ENCODE measurements at places on chromosomes 13 and 19.

- H3K27ac ChIP-seq: no peak overlapping the region
- H3K27me3 ChIP-seq: no peaks in the 10 kb centered on the region
- H3K4me3 ChIP-seq: no peak overlapping the region
- no peaks in the 10 kb centered on the region for H3K36me3 ChIP-seq
These were observed 430.3 kb downstream of the EFNB2 start for GRCh38 chr13:106105153-106105552.

DNA sequence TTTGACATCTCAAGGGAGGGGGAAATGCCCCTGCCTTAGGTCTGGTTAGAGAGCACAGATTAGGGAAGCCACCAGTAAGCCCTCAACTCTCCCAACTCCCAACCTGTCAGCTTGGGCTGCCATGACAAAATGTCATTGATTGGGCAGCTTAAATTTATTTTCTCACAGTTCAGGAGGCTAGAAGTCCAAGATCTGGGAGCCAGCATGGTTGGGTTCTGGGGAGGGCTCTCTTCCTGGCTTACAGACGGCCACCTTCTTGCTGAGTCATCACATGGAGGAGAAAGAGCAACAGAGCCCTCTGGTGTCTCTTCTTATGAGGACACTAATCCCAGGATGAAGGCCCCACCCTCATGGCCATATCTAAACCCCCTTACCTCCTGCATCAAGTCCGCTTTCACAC, 24.2 kb downstream of the C19orf12 start:
- H3K27me3 ChIP-seq: no peaks in the 10 kb centered on the region
- H3K4me1 ChIP-seq: peaks cover 38% of the 10 kb centered on the region
- H3K36me3 ChIP-seq: peaks cover 10% of the 10 kb centered on the region
- peak; percentile 78 for DNase-seq

GRCh38 chr13:58379221-58379620, 747.7 kb downstream of the PCDH17 start:
- H3K4me1 ChIP-seq: no peaks in the 10 kb centered on the region
- no peak overlapping the region for H3K4me3 ChIP-seq
- H3K36me3 ChIP-seq: no peaks in the 10 kb centered on the region
- H3K27me3 ChIP-seq: no peaks in the 10 kb centered on the region

DNA sequence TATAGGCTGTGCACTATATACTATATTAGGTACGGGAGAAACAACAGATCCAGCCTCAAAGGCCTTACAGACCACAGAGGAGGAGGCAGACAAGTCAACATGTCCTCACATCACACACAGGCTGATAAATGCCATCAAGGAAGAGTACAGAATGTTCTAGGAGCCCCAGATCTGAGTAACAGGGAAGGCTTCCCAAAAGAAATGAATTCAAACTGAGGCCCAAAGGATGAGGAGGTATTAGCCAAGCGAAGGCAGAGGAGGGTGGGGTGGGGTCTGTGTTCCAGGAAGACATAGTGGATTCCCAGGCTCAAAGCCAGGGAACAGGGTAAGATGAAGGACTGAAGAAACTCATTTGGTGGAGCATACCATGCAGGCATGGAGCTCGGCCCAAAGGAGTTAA, 55.1 kb downstream of the RXFP2 start:
- no peaks in the 10 kb centered on the region for H3K4me1 ChIP-seq
- no peak overlapping the region for H3K27ac ChIP-seq

- H3K27me3 ChIP-seq: peaks cover 19% of the 10 kb centered on the region
- H3K4me1 ChIP-seq: no peaks in the 10 kb centered on the region
- H3K36me3 ChIP-seq: no peaks in the 10 kb centered on the region
- no peak overlapping the region for H3K27ac ChIP-seq
- no peak overlapping the region for H3K4me3 ChIP-seq
These were observed 21.4 kb upstream of the IPO5 start for GRCh38 chr13:97932036-97932435.

DNA sequence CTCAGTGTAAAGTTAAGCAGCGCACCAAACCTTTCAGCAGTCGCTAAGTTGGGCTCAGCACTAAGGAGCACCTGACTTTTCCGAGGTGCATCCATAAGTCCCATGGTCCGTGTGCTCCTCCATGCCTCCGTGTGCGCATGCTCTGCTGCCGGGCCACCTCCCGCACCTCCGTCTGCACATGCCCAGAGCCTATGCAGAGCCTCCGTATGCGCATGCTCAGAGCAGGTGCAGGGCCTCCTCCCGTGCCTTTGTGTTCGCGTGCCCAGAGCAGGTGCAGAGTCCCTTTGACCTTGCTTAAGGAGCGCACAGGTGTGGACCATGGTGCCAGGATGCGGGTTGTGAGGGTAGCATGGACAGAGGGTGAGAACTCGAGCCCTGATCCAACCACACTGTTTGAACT, 46.0 kb downstream of the ATP11A start:
- H3K27me3 ChIP-seq: no peaks in the 10 kb centered on the region
- H3K4me3 ChIP-seq: no peak overlapping the region
- H3K27ac ChIP-seq: no peak overlapping the region
- no peaks in the 10 kb centered on the region for H3K36me3 ChIP-seq
- no peaks in the 10 kb centered on the region for H3K4me1 ChIP-seq
- DNase-seq: no peak

DNA sequence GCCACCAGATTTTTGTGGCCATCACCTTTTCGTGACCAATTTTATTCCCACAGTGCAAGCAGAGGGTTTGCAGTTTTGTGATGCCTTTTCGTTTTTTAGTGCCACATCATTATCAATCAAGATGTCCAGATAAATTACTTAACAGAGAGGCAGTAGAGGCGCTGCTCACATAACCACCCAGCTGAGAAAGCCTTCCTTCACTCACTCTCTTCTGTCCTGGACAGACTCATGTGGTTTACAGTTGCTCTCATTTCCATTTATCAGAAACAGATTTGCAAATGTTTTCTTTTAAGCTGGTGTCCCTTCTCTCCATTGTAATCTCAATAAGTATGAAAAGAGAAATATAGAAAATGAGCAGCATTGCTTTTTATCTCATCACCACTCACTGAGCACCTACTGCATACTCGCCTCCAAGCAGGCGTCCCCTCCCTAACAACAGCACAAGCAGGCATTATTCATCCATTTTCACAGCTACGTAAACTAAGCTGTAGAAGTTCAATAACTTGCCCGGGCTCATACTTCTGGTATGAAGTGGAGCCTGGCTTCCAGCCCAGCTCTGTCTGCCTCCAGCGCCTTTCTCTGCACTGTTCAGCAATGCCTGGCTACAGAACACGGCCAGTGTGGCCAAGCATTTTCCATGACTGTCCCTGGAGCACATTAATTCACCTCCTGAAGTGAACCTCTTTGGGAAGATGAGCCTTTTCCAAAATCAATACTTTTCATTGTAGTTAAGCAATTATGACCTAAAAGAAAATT, 34.6 kb upstream of the KATNAL1 start:
- no peaks in the 10 kb centered on the region for H3K27me3 ChIP-seq
- H3K27ac ChIP-seq: no peak overlapping the region
- no peak for DNase-seq
- H3K36me3 ChIP-seq: peaks cover 28% of the 10 kb centered on the region

All from activated CD8-positive, alpha-beta memory T cell treated with anti-CD3 and anti-CD28 coated beads, Interleukin-2, amount 10 ng/mL, durations not matched to agents 7 days and 5 days (primary cell).